Activated CD4-positive, CD25-positive, alpha-beta regulatory T cell treated with anti-CD3 and anti-CD28 coated beads, Interleukin-2, amount 50 U/mL, for 16 hours (primary cell): ENCODE measurements at places on chromosomes 3 and 15.

DNA sequence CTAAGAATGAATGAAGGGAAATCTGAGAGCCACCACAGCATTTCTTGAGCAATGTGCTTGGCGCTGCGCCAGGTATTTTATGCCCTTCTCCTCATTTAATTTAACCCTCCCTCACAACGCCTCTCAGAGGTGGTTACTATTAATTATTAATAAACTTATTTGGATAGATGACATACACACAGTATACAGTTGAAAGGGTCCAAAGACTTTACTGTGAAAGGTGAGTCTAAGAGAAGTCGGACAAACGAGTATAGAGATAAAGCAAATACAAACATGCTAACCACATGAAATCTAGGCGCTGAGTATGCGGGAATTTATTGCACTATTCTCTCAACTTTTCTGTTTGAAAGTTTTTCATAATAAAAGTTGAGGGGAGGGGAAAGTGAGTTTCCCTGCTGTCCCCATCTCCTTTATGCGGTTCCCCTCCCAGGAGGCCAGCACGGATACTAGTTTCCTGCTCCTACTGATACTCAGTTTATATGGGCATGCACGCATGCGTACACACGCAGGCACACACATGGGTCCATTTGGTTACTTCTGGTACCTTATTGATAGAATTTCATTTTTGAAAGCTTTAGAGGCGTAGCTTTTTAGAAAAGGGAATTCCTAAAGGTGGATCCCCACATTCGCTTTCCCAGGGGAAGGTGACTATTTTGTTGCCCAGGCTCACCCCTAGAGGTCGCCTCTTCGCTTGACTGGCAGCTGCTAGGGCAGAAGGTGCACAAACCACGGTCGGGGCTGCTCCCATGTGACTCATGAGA, 28.5 kb upstream of the KCTD6 start:
- peak; percentile 22 for DNase-seq

- DNase-seq, result peak; percentile 66
Measured at GRCh38 chr3:151168269-151169094, 34.5 kb downstream of the GPR171 start.

DNA sequence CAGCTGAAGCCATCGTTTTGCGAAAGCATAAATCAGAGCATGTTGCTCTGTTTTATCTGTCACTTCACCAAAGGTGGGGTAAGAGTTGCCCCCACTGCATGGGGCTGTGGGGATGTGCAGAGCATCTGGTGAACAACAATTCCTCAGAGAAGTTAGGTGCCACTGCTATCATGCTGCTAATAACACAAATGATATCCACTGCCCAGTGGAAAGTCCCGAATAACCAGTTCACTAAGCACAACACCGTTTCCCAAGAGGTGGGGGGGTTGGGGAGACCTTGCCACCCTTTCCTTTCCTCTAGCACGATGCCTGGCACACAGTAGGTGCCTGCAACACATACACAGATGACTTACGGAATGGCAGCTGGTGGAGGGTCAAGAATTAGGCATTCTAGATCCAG, 38.6 kb downstream of the FAM3D start:
- no peak for DNase-seq

DNA sequence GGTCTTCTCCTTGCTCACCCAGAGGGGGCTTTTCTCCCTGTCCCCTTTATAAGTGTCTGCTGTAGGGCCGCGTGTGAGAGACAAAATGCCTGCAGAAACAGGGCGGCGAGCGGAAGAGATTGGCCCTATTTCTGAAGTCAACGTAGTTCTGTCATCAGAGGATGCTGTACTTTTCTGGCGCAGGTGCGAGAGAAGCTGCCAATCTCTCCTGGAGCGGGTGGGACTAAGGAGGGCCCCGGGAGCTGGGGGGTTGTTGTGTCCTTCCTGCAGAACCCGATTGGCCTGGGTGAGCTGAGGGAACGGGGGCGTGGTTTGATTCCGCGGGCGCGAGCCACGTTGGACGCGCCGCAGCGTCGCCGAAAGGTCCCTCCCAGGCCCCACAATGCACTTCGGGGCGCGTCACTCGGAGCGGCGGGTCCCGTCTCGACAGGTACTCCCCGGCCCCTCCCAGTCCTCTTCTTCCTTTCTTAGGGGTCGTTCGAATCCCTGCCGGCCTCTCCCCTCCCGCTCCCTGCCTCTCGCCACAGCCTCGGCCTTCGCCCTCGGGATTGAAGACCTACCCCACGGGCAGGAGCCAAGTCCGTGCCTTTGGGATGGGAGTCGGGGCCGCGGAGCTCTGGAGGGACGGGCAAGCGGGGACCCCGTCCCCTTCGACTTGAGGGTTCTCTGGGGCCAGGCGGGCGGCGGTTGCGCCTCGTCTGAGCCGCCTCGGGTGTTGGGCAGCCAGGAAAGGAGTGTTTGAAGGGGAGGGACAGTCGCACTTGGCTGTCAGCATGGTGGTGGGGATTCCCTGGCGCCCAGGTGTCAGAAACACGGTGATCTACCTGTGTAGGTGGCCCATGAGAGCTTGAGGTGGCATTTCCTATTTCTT, at the start of gene SEC22A:
SEC22A (plus strand) TSS at position 387 of the 871 bp plus-strand sequence. CDS start 7,275 bp downstream, outside the sequence.
- peak; percentile 92 for DNase-seq

- peak; percentile 11 for DNase-seq
Measured at GRCh38 chr3:126083511-126083912, 412 bp downstream of the SLC41A3 start.

GRCh38 chr3:195467641-195468390, 25.0 kb upstream of the ACAP2 start:
- no peak for DNase-seq

- DNase-seq, result no peak
Measured at GRCh38 chr3:184687363-184688015, 24.4 kb downstream of the MAGEF1 start.

DNA sequence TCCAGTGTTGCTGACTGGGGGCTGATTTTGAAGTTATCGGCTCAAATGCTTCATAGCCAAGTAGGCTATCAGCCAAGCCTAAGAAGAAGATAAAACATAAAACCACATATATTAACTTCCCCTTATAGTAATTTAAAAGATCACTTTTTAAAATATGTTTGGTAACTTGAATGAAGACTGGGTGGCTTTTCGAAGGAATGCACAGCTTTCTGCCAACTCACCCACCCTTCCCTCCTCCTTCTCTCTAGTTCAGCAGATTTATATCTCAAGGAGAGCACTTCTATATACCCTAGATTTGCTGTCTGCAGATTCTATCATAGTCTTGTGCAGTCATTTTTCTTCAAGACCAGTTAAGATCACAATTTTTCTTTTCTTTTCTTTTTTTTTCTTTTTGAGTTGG, 189.4 kb upstream of the CHRM5 start:
- DNase-seq, result no peak

- no peak for DNase-seq
Measured at GRCh38 chr3:186025161-186025560, 83.7 kb downstream of the ETV5 start.

DNA sequence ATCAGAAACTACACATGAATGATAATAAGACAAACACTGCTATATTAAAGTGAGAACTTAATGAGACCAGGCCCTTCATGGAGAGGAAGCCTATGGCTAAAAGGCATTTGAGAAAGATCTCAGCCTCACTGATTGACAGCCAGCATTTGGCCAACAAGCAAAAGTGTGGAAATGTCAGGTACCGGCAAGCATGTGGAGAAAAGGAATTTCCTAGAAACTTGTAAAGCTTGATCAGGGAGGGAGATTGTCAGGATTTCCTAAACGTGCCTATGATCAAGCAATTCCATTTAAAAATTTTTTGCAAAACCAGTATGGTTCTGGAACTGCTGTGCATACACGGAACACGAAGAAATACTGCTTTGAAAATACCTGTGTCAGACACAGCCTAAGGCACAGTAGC, 220.3 kb upstream of the ATP10A start:
- DNase-seq, result no peak

GRCh38 chr3:126960604-126960995, 22.3 kb upstream of the PLXNA1 start:
- no peak for DNase-seq

- no peak for DNase-seq
Measured at GRCh38 chr3:9947025-9947995, 4.9 kb downstream of the PRRT3 start.

DNA sequence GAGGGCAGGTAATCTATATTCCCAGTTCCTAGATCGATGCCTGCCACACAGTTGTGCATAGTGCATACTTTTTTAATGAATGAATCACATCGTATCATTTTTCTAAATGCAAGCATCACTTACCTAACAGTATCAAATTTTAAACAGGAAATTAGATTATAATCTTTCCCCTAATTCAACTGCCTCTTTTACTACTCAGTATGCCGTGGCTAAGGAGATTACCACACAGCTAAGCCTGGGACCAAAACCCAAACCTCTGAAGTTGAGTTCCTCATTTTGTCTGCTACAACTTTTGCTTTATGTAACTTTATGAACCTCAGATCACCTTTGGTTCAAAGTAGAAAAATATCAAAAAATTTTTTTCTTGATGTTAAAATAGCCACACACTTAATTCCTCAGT, 53.2 kb upstream of the FNDC3B start:
- no peak for DNase-seq

DNA sequence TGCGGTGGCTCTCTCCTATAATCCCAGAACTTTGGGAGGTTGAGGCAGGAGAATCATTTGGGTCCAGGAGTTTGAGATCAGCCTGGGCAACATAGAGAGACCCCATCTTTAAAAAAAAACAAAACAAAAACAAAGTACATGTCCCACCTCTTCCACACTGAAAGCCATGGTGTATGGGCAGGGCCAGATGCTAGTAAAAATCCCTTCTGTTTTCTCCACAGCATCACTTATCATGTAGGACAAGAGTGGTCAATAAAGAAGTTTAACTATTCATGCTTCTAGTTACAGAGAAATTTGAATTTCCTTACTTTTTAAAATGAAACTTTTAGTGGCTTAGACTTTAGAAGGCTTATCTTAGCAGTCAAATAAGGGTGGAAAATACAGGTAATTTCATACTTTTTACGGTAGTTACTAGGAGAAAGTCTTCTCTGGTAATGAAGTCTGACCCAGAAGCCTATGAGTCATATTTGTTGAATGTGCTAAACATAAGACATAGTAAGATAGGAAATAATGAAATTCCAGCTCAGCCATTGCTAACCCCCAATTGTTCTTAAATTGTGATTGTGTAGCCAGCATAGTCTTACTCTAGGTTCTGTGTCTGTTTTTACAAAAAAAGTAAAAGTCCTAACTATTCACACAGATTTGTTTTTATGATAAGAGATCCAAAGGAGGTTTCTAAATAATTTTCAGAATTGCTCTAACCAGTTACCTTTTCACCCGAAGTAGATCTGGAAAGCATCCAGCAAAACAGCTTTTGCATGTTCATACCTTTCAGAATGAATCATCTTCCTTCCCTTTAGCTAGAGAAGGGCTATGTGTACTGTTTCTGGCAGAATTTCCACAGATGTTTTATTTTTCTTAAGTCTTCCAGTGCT, 16.4 kb upstream of the ZNF609 start:
- DNase-seq, result no peak

GRCh38 chr3:170813266-170813665, 56.7 kb downstream of the RPL22L1 start:
- no peak for DNase-seq

GRCh38 chr3:12574131-12574530, 17.2 kb downstream of the MKRN2 start:
- no peak for DNase-seq

GRCh38 chr3:11254876-11255275, 17.3 kb upstream of the ATG7 start:
- no peak for DNase-seq

DNA sequence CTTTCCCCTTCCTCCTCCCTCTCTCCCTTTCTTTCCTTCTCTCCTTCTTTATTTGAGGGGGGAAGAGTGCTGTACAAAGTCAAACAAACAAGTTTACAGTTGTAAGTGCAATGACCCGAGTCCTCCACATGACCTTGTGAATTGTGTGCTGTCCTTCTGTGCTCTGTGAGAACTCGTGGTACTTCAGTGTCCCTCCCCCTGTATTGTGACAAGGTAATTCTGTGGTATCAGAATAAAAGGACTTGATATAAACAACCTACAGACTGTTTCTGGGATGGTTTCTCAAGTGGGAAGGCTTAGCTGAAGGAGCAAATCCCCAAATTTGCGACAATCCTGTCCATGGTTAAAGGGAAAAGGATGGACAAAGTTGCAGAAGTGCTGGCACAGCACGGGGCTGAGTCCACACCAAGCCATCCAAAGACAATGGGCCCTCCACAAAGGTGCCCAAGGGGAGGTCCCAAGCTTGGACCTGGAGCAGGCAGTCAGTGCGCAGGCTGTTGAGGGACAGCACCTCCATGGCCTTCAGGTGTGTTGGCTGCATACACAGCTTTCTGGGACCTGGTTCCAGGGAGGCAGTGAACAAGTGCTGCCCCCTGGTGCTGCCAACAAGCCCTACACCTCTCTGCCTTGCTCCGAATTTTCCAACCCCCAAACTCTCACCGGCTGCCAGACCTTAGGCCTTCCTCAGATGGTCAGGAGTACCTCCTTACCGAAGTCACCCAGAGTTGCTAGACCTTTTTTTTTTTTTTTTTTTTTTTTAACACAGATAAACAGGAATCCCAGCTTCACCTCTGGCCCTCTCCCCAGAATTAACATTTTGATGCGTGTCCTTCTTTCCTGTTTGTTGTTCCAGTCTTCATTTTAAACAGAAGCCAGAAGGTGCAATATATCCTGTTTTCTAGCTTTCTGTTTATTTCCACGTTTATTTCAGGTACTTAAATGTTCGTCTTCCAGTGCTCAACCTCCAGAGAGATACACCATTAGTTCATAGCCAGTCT, 2.6 kb upstream of the APEH start:
- peak; percentile 36 for DNase-seq

GRCh38 chr3:181457190-181457589, 254.5 kb upstream of the SOX2 start:
- no peak for DNase-seq

- no peak for DNase-seq
Measured at GRCh38 chr3:24616110-24616829, 121.6 kb upstream of the THRB start.

GRCh38 chr3:54337846-54338245, 215.5 kb downstream of the CACNA2D3 start:
- DNase-seq, result no peak

DNA sequence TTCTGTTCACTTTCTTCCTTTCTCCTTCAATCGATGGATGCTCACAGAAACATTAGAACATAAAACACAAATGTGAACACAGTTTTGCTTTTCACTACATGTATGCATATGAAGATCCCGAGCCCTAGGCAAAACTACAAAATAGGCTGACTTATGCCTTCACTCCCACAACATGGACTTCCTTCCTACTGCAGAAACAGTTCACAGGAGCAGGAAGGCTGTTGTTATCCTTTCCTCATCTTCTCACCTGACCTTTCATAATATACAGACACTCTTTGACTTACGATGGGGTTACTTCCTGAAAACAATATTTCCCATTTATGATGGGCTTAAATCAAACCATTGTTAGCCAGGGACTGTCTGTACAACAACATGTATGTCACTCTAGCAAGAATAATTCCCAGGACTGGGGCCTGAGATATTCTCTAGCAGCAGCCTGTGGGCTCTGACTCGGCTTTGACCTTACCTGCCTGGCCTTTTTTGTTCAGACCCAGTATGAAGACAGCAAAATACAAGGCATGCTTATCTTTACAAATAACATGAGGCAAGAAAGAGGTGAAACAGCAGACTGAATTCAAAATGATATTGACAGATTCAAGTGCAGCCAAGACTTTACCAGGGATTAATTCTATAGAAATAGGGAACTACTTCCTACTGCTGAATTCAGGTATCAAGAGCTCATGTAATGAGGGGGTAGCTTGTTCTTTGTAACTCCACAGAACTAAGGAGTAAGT, 51.8 kb upstream of the PLXND1 start:
- DNase-seq, result no peak

GRCh38 chr15:68985361-68985891, 29.1 kb upstream of the NOX5 start:
- no peak for DNase-seq
